ENCODE measurements at places on chromosomes 7 and 10.

GRCh38 chr10:74738052-74738451, 88.3 kb upstream of the KAT6B start:
- DNase-seq = no peak

- DNase-seq = no peak
Measured at GRCh38 chr7:40330408-40330807, 195.6 kb downstream of the SUGCT start.

- no peak for DNase-seq
Measured at GRCh38 chr10:93006435-93007039, 54.1 kb upstream of the CYP26C1 start.

DNA sequence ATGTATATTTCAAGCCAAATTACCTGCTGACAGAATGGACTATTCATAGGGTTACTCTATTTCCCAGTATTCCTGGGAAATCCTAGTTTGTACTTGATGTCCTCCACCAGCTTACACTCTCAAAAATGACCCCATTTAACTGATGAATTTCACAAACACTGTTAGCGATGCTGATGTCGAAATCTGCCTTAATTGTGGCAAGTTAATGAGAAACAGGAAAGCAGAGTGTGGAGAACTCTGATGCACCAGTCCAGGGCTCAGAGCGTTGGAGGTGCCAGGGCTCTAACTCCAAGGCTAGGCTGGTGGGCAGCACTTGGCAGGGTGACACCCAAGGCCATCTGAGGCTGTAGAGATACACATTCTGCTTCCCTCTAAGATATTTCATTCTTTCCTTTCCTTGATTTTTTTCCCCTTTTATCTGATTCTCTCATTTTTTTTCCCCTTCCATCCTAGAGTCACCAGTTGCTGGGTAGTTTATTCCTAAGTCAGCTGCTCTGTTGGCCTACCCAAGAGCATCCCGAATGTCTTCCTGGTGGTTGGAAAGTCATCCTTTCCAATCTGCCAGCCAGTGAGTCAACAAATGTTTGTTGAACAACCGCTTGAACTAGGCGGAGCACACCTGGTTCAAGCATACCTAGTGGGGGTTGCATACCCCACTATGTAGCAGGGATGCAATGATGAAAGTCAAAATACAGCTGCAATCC, 525.0 kb upstream of the NRP1 start:
- DNase-seq = no peak

GRCh38 chr7:84102213-84102612, 92.4 kb downstream of the SEMA3A start:
- DNase-seq = no peak

DNA sequence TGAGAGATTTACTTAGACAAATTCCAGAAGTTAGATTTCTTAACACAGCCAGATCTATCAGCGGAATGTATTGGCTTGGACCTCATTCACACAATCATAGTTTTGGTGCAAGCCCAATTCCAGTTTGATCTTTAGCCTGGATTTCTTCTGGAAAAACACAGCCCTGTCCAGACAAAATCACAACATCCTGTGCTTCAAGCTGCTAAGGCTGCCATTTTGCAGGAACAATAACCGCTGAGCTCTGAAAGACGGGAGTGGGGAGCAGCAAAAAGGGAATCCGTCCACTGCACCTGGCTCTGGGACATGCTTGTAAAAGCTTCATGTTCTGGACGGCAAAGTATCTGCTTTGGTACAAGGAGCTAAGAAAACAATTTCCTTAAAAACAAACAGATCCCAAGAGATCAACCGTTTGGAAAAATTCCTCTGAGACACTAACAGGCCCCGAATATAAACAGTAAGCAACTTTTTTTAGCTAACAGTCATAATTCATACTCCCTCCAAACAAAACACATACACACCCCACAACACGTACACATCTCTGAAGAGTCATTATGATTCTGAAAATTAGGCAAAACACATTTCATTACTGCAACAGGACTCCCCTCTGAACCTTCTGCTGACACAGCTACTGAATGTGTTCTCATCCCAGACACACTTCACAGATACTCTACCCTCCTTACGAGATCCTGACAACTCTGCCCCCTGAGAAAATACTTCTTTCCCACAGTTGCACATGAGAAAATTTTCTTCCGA, 32.4 kb downstream of the ITIH5 start:
- DNase-seq = no peak

GRCh38 chr7:133789974-133790373, 337.2 kb upstream of the LRGUK start:
- DNase-seq = no peak

DNA sequence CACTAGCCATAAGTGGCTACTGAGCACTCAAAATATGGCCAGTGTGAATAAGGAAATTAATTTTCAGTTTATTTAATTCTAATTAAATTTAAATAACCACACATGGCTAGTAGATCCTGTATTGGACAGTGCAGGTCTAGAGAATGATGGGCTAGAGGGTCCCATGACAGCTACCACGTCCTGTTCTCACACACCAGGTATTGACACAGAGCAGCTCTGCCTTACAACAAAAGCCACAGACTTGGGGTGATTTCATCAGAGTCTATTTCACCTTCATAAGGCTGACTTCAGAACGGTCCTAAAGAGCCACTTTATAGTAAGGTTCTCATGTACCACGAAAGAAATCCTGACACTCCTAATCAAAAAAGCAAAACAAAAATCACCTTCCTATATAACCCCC, 111.3 kb downstream of the UBE2H start:
- DNase-seq = no peak

- no peak for DNase-seq
Measured at GRCh38 chr10:121975295-121976086, 474 bp upstream of the NSMCE4A start.

GRCh38 chr7:155738652-155739537, 73.4 kb downstream of the SHH start:
- peak; percentile 18 for DNase-seq

- DNase-seq = no peak
Measured at GRCh38 chr7:47470567-47471357, 111.1 kb downstream of the TNS3 start.

- no peak for DNase-seq
Measured at GRCh38 chr7:1941464-1942242, 271.6 kb downstream of the ELFN1 start.

- no peak for DNase-seq
Measured at GRCh38 chr10:128217136-128217535, 90.9 kb upstream of the MKI67 start.

GRCh38 chr7:23964715-23965114, 254.7 kb downstream of the STK31 start:
- DNase-seq = no peak

GRCh38 chr10:11773761-11774441, 31.7 kb downstream of the ECHDC3 start:
- no peak for DNase-seq

DNA sequence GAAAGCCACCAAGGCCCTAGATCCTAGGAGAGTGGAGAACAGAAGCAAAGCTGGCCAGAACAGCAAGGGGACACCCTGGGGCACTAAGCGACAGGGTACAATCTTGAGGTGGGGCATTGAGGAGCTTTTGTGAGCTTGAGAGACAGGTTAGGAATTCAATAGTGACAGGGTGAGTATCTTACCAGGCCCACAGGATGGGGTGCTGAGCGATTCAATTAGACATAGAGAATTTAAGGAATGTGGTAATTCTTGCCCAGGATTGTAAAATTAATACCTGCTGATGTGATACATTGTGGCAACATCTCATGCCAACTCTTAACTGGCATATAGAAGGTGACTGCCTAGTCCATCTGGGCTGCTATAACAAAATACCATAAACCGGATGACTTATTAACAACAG, 14.0 kb downstream of the RBP3 start:
- no peak for DNase-seq

DNA sequence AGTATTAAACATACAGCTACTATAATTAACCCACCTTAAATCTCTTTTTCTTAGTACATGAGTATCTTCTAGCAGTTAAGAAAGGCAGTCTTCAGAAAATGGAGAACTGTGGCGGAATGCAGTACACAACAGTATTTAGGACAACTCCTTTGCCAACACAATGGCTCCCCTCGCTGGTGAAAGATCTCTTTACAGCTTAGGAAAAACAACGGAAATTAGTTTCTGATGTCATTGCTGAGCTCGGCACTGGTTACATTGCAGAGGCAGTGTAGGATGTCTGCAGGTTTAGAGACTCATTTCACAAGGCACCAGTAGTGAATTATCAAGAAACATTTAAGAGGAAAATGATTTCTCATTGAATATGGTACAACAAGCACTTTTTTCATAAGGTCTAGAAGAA, 43.4 kb downstream of the GLRX3 start:
- DNase-seq = no peak

Measured in activated CD4-positive, CD25-positive, alpha-beta regulatory T cell (primary cell).